ENCODE measurements at places on chromosomes 7 and 10.
A peak's percentile ranks its signal among the peaks of the same experiment; 100 is the strongest.

- no peak for DNase-seq
These were observed 180.9 kb downstream of the ANK3 start for GRCh38 chr10:60208676-60209269.

DNA sequence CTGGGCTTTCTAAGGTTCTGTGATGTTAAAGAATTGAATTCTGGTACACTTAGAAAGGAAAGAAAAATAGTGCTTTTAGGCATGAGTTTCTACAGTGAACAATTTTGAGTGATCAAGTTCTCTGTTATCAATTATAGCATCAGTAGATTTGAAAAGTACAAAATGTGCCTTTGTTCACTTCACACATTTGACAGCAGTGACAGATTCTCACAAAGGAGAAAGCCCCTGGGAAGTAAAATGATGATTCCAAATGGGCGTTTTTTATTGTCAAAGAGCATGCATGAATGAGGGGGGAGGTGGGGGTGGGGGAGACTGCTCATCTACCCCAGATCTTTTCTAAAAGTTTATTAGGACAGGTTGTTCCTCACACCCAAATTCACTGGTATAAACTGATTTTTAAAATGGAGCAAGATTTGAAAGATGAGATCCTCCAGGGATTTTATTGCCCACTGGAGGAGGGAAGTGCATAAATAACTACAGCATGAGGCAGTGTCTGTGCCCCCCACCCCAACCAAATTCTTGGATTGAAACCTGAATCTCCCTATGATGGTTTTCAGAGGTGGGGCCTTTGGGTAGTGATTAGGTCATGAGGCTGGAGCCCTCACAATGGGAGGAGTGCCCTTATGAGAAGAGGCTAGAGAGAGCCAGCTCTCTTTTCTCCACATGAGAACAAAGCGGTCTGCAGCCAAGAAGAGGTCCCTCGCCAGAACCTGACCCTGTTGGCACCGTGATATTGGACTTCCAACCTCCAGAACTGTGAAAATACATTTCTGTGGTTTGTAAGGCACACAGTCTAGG is 79.5 kb downstream of the AOAH start:
- DNase-seq = no peak

DNA sequence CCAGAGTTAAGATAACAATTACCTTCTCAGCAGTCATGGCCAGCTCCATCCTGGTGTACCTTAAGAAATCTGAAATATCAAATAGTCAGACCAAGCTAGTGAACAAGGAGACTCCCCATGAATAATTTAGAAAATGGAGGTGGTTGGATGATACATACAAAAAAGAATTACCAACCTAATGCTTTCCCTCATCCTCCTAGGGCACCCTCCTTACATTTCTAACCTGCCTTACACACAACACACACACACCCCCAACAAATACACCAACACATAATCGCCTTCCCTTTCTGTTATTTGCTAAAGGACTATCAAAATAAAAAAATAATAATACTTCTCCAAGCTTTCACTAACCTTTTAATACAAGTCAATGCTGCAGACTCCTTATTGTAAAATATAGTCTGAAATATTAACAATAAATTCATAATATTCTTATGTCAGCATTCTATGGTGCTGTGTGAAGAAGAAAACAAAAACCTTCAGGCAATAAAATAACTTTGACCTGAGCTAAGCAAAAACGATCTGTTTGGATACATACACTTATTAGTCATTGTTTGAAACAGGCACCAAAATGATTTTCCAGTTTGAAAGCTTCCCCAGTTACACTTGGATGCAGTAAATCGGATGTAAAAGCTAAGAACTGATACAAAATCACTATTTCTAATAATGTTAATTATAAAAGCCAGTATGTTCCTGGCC is 3.4 kb downstream of the TWIST1 start:
- no peak for DNase-seq

- no peak for DNase-seq
These were observed 127.0 kb downstream of the SRPK2 start for GRCh38 chr7:105261689-105262088.

DNA sequence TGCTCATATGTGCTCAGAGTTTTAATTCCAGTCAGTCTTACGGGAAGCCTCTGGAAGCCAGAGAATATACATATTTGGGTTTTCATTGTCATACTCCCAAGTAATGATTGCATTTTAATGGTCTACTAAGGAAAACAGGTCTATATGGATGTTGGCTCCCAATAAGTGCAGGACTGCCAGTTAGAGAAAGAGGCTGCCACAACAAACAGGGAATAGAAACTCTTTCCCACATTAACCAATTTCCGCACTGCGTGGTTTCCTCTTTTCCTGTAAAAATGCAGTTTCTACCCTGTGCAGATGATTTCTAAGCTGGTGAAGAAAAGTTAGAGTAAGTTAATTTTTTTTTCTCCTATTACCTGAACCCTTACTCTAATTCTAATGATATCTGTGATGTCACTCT is 78.2 kb downstream of the CCSER2 start:
- no peak for DNase-seq

GRCh38 chr7:105196473-105196872 is 182.5 kb downstream of the KMT2E start:
- DNase-seq = no peak

DNA sequence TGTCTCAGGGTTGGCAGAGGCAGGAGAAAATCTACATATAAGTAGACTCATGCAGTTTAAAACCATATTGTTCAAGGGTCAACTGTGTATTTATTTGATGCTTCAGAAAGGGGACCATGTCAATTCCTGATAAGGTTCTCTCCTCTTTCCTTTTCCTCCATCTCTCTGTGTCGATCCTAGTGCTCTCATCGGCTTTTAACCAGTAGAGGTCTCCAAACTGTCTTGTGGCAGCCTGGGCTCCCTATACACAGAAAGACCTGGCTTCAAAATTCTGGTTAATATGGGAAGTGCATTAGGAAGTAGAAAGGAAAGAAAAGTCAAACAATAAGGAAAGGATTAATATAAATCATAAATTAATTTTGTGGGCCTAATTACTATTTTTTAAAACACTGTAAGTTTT is 304.4 kb upstream of the C7orf33 start:
- peak; percentile 10 for DNase-seq

DNA sequence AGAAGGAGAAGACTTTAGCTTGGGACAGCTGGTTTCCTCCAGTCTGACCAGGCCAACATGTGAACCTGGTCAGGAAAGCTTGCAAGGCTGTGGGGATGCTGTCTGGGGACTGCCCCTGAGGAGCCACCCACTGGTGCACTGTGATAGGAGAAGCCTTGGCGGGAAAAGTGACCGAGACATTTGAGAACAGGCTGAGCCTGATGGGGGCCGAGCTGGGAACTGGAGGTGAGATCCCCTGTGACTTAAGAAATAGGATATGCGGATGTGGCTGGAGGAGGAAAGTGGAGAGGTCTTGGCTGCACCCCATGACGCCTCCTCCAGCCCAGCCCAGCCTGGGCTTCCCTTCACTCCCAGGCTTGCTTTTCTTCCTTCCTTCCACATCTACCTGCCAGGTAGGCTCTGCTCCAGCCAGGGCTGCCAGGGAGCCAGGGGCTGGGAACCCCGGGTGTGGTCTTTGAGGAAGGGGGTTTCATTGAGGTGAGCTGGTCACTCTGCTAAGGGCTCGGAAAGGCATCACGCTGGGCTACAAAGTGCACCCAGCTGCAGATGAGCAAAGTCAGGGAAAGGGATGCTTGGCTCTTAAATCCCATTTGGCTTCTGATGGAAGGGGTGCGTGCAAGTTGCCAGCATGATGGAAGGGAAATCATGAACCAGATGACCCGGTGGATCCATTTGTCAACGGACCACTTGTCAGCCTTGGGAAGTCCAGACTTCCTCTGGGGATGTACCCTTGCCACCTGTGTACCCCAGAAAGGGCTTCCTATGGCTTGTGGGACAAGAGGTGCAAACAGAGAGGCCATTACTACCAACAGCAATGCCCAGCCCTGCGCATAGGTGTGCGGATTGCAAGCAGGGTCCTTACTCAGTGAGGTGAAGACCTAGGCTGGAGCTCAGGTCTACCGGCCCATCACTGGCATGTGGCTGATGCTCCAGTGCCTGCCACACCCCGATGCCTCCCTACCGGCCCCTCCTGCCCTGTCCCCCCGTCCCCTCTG is 66.3 kb downstream of the C10orf143 start:
- DNase-seq = no peak

DNA sequence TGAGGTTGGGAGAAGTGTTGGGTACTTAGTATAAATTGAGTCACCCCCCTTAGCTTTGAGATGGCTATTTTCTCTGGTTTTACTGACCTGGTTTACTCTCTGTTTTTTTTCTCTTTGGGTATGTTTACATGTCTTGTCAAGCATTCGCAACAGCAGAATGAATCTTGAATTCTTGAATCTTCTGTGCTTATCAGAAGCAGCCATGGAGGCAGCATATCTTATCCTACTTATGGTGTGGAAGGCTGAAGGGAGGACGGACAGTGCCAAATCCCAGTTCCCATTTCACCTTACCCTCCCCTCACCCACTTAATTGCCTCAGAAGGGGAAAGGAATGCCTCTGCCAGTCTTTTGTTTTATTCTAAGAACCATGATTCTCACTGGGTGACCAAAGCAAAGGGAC is 3.7 kb downstream of the SND1 start:
- no peak for DNase-seq

All from SHP77 (cell line).